ENCODE measurements at places on chromosomes 12 and 14.

GRCh38 chr14:90785876-90786450 lies 30.3 kb downstream of the TTC7B start:
- DNase-seq = no peak

GRCh38 chr14:67586369-67586768 lies 13.7 kb downstream of the PIGH start:
- DNase-seq = no peak

DNA sequence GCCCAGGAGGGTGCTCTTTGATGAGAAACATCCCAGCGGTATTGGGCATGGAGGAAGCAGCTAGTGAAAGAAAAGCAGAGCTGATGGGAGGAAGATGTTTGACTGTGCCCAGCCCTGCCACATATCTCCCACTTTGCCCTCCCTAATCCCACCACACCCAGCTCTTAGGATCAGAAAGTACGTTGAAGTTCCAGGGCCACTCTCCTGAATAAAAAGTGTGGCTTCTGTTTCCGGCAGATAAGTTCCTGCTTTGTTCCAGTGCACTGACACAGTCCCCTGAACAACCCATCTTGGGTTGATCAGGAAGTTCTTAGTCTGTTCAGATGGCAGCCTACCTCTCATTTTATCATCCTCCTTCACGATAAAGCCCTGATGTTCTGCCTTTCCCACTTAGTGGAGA lies 16.5 kb downstream of the TPCN1 start:
- DNase-seq = no peak

DNA sequence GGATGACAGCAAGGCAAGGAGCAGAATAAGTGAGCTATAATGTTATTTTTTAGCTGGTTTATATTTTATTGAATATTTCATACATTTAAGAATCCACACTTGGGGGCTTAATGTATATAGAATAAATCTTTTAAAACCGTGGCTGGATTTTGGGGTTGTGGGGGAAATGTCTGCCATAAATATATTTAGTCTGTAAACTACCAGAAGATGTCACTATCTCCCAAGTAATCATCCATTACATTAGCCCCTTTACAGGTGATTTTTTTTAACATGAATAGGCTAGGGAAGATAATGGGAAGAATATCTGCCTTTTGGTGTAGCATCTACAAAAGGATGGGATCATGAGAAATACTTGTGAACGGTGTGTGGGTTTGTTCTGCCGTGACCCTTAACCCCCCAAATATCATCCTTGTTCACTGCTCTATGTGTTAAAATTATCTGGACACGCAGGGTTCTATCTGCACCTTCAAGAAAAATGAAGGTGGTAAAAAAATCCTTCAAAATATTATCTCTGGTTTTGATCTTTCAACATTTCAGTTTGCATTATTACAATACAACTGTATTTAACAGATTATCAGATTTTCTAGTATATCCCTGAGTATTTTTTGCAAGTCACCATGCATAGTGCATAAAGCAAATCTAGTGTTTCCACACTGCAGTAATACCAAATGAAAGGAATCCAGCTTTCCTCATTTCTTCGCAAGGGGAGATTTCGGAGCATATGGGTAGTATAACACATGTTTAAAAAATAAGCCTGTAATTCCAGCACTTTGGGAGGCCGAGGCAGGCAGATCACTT lies 8.0 kb upstream of the SLC17A8 start:
- DNase-seq = peak; percentile 5

- DNase-seq = peak; percentile 52
Measured at GRCh38 chr12:120468325-120468820, 1.2 kb downstream of the SRSF9 start.

GRCh38 chr14:101508948-101509729 lies 52.2 kb upstream of the DIO3 start:
- DNase-seq = no peak

- DNase-seq = no peak
Measured at GRCh38 chr12:123263196-123263817, 8.3 kb downstream of the CDK2AP1 start.

GRCh38 chr12:75655315-75655806 lies 144.0 kb upstream of the KRR1 start:
- no peak for DNase-seq

DNA sequence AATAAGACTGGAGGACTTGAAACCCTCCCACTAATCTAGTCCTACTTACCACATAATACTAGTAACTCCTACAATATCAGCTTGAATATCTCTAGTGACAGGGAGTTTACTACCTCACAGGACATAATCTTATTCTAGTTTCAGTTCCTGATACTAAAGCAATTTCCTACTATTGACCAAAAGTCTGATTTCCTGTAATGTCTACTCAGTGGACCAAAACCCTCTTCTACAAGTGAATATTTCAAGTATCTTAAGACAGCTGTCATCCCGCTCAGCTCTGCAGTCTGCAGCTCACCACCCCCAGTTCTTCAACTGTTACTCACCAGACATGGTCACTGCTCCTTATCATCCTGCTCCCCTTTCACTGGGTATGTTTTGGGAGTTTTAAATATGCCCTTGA lies 70.8 kb upstream of the TMCC3 start:
- no peak for DNase-seq

DNA sequence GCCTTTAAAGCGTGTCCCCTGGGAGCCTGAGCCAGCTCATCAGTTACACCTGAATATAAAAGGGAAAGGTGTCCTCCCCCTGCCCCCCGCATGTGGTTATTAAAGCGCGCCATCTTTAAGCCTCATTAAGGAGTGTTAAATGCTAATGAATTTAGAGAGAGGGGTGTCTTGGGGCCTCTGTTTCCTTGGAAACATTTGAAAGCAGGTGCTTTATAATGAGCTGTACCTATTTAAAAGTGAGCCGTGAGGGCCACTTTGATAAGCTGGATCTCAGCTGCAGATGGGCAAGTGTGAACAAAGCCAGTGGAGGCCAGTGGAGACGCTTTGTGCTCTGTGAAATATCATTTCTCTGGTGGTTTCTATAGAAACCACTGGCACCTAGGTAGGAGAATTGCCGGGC lies 84.0 kb downstream of the BEGAIN start:
- DNase-seq = no peak

DNA sequence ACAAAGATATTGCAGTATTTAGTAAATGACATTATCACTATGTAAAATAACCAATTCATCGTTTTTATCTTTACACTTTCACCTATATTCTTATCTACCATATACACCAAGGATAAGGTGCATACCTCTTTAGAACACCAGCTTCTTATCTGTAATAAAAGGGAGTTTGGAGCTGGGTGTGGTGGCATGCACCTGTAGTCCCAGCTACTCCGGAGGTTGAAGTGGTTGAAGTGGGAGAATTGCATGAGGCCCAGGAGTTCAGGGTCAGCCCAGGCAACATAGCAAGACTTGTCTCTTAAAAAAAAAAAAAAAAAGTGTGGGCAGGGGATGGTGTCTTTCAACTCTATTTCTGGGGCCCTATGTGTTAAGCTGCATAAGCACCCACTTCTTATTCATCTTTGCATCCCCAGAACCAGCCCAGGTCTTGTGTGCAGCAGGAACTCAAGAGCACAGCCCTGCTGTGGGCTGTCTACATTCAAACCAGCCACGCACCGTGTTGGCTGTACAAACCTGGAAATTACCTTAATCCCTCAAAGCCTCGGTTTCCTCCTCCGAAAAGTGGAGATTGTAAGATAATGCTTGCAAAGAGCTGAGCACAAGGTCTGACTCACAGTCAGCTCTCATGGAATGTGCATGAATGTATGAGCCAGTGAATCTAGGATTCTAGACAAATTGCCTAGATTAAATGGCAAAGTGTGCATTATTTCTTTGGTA lies 256.6 kb upstream of the FOXN3 start:
- no peak for DNase-seq

DNA sequence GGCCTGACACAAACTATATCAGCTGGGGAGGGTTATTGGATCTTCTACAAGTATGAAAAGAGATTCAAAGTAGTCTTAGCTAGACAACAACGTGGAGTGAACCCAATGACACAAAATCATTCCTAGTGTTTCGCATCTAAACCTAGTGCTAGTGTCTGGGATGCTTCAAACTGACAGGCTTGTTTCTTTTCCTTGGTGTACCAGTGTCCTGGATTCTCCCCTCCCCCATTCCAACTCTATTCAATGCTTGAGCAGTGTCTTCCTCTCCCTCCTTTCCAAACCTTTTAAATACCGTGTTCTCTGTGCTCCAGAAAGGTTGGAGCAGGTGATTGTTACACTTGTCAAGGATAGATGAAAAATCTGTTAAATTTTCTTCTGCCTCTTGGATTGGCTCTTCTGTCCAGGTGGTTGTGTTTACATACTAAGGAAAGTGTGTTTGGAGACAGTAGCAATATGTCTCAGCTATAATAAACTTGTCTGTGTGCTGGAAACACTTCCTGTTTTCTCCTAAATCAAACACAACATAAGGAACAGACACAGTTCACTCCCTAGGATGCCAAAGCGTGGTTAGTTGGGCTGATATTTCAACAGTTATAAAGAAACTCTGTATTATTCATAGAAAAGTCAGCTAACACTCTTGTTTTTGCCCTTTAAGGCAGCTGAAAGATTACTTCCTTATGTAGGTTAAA lies 14.4 kb upstream of the GUCY2C start:
- DNase-seq = peak; percentile 6

GRCh38 chr14:68295316-68295816 lies 475.8 kb downstream of the RAD51B start:
- DNase-seq = no peak

DNA sequence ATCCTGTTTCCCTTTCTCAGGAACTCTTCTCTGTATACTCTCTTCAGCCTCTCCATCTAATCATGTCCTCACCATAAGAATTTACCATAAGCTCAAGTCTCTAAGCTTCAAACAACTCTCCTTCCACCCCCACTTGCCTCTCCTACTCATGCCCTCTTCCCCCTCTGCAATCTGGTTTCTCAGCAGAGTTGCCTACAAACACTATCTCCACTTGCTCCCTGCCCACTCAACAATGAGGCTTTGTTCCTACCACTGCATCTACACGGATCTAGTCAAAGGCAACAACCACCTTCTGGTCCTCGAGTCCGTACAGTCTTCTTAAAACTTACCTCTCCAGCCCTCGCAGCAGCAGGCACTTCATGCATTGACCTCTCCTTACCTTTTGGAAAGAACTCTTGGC lies 17.2 kb upstream of the FBLN5 start:
- no peak for DNase-seq

- no peak for DNase-seq
Measured at GRCh38 chr12:97173688-97174410, 266.8 kb downstream of the NEDD1 start.

DNA sequence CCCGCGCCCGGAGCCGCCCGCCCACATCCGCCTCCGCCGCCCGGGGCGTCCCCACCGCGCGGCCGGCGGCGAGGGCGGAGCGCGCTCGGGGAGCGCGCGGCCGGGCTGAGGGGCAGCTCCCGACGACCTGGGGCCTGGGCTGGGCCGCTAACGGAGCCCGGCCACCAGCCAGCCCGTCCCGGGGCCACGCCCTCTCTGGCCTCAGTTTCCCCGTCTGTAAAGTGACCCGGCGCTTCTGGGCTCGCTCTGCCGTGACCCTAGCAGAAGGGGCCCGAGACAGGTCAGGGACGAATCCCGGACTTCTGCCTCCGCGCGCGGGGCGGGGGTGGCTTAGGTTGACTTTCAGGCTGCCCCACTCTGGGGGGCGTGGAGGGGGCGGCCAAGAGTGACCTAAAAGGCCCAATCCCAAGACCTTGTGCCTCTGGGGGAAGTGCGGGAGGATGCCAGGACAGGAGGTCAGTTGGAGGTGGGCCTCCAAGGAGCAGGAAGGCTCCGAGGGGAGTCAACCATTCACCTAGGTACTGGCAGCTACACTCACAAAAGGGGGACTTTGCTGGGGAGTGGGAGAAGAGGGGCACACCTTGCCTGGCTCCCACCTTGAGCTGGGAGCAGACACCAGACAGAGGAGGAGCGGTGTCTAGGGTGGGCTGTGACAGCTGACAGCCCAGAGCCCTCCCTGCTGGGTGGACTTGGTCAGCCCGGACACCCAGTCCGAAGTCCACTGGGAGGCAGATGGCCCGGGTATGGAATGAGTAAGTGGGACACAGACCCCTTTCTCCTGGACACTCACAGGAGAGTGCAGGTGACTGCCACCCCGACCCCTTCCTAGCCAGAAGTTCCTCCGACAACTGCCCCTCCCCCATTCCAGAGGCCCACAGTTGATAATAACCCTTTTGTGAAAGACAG lies 486 bp upstream of the AKT1 start:
- DNase-seq = no peak

GRCh38 chr14:45838597-45838996 lies 585.6 kb upstream of the MIS18BP1 start:
- DNase-seq = peak; percentile 16

DNA sequence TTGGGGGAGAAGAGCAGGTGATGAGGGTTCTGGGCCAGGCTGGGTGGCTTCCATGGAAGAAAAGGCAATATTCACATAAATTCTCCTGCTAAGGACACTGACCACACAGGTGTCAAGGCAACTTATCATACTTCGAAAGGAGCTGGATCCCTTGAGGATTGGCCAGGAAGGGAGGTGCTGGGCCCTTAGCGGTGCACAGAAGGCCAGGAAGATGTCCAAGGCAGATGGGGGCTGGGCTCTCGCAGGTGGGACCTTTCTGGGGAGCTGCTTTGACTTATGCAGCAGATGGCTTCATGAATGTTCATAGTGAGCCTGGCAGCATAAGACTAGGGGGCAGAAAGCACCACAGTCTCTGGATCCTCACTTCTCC lies 3.9 kb downstream of the CD63 start:
- DNase-seq = no peak

DNA sequence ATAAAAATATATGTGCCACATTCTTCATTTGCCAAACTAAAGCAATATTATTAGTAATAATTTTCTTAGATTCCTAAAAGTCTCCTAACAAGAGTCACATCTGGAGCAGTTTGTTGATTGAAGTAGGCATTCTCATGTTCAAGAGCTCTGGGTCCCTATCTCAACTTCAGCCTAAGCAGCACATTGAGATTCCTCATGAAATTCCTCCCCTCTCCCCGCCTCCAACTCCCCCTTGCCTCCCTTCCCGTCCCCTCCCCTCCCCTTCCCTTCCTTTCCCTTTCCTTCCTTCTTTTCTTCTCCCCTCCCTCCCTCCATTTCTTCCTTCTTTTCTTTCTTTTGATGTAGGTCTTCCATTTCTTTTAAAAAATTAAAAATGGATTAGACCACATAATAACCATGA lies 48.7 kb upstream of the NAV3 start:
- no peak for DNase-seq

DNA sequence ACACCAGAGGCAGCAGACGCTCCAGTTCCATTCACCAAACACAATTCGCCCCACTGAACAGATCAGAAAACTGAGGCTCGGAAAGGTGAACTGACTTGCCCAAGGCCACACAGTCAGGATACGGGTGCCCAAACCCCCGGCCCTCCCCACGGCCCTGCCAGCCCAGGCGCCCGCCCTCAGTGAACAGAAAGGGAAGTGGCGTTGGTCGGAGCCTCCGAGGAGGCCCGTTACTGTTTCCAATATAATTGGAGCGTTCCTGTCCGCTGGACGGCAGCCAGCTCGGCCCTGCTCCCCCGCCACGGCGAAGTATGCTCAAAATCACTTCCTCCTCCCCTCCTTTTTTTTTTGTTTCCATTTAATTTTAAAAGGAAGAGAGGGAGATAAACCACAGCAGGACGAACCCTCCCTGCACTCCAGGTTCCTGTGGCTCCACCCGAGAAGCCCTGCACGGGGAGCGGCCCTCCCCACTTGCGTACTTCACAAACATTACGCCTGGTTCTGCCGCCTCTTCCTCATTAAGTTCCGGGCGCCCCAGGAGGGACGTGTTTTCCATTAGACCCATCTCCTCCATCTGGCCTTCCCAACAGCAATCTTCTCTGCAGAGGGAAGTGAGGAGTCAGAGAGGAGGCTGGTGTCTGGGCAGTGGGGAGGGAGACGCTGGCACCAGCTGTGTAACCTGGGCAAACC lies 61.1 kb downstream of the NCOR2 start:
- no peak for DNase-seq

Measured in foreskin melanocyte (primary cell).